ENCODE measurements at places on chromosomes 5 and 9. TPM values are rescaled to one million over a fixed set of nuclear protein-coding genes. Genes with fewer than 3 reads are reported as not detected.

Gene ENTREP1
- polyA plus RNA-seq, result 0.07 TPM

Gene KIF4B
- polyA plus RNA-seq, result not detected

Gene CARTPT
- not detected for polyA plus RNA-seq

Gene NPR3
- polyA plus RNA-seq, result 8.1 TPM

DNA sequence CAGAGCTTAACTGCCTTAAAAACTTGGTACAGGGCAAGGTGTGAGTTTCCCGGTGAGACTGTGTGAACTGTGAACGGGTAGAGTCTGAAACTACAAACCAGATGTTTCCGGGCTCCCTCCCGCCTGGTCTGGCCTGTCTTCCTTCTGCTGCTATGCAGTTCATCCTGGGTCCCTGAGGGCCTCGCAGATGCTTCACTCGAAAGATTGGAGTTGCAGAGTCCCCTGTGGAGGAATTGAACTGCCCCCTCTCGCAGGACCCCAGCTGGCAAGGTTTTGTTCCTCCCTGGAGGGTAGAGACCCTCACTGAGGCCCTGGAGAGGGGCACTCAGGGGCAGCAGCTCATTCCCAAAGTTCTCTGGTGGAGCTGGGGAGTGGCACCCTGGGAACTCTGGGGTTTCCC, 533 bp downstream of the DCANP1 start:
- DNase-seq, result no peak

DNA sequence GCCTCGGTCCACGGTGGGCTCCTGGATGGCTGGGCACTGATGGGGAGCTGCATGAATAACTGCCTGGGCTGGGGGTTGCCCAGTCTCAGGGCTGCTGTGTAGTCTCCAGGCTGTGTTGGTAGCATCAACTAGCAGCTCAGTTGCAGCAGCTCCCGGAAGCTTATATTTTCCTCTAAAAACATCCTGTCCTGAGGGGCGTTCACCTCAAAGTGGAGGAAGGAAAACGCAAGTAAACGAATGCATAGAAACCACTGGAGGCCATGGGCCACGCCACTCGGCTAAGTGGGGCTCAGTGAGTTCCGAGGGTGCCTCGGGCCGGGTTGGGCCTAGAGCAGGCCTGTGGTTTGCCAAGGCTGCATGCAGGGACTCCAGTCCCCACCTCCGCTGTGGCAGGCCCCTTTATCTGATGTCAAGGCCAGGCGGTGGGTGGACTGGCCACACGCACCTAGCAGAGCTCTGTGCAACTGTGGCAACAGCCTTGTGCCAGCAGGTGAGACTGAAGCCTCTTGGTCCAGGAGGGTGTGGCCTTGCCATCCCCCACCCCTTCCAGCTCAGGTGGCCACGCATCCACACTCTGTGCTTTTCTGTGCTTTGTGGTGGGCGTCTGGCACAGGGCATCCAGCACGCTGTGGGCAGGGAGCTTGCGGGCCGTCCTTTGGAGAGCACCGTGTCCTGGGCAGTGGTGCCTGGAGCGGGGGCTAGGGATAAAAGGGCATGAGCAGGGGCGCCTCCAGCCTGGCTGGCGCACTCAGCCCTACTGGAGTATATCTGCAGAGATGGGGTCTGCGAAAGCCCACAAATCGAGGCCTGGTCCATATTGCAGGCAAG, 15.1 kb downstream of the TCF7 start:
- no peak for DNase-seq

GRCh38 chr5:165805756-165806155, 2300.3 kb downstream of the MAT2B start:
- DNase-seq, result no peak

DNA sequence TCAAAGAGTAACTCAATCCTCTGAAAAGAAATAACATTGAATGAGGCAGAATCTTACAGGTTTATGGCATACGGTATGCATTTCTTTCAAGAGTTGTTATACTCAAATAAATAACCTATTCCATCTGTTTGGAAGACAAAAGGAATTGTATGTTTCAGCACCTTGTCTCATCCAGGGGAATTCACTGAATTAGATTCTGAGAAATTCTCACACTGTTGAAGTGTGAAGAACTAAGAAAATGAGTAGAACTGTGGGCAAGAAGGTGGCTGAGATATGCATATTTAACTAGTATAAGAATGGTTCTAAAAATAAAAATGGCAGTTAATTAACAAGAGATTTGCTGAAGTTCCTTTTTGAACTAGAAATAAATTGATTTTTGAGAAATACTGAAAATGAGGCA, 279.3 kb upstream of the DAP start:
- DNase-seq, result no peak

DNA sequence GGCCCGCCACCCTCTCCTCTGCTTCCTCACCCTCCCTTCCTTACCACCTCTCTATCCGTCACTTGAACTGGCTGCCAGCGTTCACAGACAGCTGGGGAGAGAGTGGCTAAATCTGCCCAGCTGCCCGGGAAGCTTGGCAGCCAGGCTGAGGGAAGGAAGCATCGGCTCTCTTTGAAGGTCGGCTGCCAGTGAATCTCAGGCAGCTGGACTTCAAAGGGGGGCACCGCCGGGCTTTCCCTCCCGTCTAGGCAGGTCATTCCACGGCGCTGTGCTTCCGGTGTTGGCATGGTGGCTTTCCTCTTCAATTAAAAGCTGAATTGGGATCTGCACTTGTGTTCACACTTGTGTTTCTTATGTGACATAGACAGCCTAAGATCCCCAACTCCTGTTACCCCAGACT, 174.0 kb downstream of the GDNF start:
- DNase-seq, result no peak

DNA sequence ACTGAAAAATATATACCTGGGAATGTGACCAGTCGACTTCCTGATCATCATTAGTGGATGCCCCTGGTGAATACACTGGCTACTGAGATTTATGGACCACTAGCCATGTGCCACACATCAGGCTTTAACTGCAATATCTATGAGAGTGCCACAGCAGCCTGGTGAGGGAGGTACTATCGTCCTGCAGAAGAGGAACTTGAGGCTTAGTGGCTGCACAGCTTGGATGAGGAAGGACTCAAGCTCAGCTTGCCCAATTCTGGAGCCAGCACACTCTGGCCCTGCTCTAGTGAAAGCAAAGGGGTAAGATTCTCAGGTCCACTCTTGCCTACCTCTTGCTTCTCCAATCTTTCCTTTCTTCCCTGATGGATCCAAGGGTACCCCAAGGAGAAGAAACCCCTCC, 129.3 kb downstream of the ENTREP1 start:
- DNase-seq, result no peak

GRCh38 chr9:136544964-136545691, 720 bp downstream of the NOTCH1 start:
- no peak for DNase-seq

DNA sequence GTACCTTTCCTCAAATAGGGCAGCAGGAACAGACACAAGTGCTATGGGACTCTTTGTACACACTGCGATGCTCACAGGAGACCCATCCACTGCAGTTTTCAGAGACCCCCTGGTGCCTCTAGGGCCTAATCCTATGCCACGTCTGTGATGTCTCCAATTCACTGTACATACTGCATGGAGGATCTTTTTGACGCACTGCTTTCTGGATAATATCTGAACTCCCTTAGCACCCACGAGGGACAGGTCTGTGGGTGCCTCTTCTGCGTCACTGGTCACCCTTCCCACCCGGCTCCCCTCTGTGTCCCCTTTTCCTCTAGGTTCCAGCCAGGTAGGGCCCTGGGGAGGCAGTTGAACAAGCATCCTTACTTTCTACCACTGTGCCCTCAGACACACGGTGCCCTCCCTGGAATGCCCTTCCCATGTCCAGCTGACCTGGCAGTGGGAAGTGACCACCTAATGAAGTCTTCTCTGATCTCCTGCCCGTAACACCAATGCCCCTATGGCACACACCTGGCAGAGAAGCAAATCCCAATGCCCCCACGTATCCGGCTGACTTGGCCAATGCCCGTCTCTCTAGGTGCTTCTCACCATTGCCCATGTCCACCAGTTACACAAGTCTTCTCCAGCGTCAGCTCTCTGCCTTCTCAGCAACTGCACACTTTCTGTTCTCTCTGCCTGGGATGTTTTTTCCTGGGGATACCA, 41.5 kb downstream of the FOXI1 start:
- no peak for DNase-seq

DNA sequence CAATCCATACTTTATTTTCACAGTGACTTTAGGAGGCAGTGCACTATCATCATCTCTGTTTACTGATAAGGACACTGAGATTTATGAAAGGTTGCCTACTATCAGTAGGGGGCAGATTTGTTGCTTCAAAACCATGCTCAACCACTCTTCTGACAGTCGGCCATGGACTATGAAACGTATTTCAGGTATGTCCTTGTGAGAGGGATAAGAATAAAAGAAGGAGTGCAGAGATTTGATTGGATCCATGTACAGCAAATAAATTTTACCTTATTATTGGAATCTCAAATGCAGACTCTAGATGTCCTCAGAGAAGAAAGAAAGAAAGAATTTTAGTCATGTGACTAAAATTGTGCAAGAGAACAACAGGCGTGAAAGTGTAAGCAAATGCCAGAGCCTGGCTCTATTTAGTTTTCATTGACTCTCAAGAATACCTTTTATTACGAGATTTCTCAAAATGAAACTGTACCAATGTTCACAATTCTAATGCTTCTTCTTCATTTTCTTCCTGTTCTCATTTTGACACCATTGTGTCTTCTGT, 296.6 kb upstream of the RASA1 start:
- DNase-seq, result no peak
